ENCODE measurements at places on chromosomes 6 and 20.
A peak's percentile ranks its signal among the peaks of the same experiment; 100 is the strongest.

- DNase-seq, result no peak
These were observed 135.3 kb downstream of the CDH4 start for GRCh38 chr20:61387204-61387953.

DNA sequence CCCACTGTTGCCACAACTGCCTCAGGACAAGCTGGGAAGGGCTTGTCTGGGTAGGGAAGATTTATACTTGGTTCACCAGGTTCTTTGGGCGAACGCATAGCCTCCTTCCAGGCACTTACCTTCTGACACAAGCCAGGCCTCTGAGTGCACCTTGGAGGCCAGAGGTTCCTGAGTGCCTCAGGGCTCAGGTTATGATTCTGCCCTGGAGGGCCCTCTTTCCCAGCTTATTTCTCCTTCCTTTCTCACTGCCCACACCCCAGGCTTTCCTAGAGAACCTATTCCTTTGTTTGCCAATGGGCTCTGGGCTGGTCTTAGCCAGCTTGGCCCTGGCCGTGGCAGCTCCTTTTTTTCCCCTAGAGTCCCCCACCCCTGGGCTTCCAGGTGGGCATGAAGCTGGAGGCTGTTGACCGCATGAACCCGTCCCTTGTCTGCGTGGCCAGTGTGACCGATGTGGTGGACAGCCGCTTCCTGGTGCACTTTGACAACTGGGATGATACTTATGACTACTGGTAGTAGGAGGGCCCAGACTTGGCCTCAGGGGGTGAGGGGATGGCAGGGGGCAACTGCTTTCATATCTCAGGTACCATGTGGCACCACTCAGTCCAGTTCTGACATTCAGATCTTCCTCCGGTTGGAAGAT lies 25.0 kb downstream of the L3MBTL1 start:
- DNase-seq, result no peak

DNA sequence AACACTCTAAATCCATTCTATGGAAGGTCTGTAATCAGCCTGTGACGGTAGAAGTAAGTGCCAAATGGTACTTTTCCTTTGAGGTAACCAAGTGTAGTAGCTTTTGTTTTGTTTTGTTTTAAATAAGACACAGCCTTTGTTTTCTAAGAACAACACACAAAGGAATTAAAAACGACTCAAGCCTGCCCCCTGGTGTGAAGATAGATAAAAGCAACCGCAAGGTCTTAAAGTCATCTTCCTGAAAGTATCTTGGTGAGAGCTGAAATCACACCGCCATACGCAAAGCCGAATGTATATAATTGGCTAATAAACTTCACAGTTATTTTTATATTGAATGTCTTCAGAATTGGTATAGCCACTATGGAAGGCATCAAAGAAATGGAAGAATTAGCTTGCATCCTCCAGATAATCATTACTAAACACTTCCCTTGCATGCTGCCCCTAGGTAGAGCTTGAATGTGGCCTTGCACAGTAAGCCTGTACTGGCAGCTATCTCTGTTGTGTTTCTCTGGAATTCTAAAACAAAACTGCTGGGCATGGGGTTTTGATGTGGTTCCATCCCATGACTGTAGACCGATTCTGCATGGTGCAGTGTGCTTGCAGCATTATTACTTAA lies 95.6 kb downstream of the LAMP5 start:
- DNase-seq, result peak; percentile 11

DNA sequence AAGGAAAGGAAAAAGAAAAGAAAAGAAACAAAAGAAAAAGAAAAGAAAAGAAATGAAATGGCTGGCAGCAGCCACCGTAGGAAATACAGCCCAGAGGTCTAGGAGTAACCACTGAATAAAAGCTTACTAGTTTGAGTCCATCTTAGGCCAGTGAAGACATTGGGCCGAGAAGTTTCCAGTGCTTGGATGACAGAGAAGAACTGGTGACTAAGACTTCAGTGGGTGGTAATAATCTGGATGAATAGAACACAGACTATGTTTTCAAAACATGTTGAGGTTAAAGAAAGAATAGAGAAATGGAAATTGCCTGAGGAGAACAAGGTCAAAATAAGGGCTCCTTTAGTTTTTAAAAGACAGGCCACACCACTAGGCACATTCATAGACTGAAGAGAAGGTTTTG lies 198.8 kb downstream of the ATXN1 start:
- DNase-seq, result no peak

GRCh38 chr6:162873537-162873936 lies 145.8 kb downstream of the PACRG start:
- DNase-seq, result no peak

All from GOT3 (cell line).